ENCODE measurements at places on chromosomes 6 and 20.

- no peak for DNase-seq
Measured at GRCh38 chr20:33853507-33853813, 42.3 kb downstream of the CHMP4B start.

- DNase-seq: no peak
Measured at GRCh38 chr20:9886227-9886626, 47.4 kb upstream of the PAK5 start.

GRCh38 chr6:168196881-168197635, 118.0 kb upstream of the FRMD1 start:
- no peak for DNase-seq

DNA sequence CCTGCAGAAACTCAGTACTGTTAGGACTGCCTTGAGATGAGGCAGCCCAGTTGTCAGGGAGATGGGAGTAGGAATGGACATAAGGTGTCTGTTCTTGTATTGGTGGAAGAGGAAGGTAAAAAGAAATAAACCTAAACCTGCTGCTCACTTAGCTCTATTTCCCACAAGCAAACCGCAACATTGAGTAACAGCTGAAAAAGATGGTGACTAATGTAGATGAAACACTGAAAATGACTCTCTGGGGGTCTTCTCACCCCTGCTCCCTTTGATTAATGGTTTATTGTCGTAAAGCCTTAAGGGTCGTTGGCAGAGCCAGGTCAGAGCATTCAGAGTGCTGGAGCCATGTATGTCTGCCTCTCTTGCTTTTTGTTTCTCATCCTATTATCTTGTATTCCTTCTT, 87.5 kb downstream of the FOXO3 start:
- DNase-seq: no peak

DNA sequence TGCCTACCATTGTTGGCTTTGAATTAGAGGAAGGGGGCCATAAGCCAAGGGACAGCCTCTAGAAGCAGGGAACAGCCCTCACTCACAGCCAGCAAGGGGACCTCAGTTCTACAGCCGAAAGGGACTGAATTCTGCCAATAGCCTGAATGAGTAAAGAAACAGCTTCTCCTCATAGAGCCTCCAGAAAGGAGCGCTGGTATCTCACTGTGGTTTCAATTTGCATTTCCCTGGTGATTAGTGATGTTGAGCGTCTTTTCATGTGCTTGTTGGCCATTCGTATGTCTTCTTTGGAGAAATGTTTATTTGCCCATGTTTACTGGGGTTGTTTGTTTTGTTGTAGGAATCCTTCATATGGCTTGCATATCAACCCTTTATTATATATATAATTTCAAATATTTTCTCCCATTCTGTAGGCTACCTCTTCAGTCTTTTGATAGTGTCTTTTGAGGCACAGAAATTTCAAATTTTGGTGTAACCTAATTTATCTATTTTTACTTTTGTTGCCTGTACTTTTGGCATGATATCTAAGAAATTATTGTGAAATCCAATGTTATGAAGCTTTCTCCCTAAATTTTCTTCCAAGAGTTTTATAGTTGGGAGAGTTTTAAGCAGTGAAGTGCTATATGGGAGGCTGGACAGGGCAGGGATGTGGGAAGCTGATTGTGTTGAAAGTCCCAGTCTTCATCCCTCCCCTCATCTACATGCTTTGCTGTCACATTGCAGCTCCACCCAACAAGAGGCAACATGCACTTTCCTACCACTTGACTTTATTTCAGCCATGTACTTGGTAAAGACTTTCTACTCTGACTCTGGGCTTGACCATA, 82.3 kb upstream of the SHLD1 start:
- DNase-seq: no peak

DNA sequence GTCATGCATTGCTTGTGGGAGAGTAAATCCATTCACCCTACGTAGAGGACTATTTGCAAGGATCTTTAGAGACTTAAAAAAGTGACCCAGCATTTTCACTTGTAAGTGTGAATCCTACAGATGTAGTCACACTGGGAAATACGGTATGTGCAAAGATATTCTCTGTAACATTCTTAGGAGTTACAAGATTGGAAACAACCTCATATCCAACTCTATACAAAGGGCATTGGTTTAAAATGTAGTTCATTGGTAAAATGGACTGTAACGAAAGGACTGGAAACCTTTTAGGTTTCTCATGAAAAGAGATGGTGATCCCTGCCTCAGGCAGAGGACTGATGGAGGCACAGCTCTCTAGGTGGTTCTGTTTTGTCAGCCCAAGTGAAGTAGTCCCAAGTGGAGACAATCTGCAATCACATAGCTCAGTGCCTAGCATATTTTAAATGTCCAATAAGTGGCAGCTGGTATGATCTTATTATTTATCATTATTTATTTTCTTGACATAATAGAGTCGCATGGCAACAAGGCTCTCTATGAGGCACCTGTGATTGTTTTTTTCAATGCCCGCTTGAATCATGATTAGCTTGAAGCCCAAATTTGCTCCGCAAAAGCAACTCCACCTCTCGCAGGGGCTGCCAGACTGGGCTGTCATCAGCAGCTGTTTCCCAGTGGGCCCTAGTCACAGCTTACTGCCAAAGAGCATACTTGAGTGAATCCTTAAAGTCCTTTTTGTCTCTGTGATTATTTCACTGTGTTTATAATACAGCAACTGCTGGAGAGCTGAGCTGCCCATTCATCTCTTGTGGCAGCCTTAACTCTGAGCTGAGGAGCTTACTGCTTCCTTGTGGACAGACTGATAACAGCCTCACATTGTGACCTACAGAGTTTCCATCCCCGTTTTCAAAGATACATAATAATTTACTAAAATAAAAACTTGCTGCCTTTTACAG, 19.8 kb upstream of the ENPP1 start:
- no peak for DNase-seq

- no peak for DNase-seq
Measured at GRCh38 chr6:89828988-89829471, 650 bp upstream of the CASP8AP2 start.

DNA sequence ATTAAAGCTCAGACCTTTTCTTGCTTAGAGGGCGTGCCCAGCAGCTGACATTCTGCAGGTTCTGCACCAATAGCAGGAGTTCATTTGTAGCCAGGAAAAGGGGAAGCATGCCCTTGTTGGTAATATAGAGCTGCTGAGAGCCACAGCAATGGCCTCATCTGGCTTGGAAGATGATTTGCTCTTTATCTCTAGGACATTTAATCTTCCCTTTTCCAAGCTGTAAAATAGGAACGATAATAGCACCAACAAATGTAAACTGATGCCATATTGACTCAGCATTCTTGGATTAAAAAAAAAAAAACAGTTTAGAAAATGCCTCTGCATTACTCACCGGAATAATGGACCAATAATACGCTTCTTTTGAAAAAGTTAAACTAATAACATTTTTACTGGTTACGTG, 93.4 kb upstream of the SLC2A12 start:
- no peak for DNase-seq
